ENCODE measurements at places on chromosomes 13 and 19.

DNA sequence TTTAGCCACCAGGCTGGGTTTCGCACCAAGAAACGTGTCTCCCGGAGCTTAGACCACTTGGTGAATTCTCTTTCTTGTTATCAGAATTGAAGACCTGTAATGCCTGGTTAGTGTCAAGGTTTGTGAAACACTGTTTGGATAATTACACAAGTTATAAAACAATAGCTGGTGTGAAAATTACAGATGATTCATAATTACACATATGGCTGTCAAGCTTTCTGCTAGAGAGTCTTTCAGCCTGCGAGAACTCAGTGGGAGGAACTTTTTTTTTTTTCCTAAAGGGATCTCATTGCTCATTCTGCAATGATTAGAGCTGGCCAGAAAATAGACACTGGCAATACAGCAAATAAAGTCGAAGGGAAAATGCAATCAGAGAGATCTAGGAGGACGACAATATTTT is 13.4 kb upstream of the KLK4 start:
- DNase-seq = no peak

DNA sequence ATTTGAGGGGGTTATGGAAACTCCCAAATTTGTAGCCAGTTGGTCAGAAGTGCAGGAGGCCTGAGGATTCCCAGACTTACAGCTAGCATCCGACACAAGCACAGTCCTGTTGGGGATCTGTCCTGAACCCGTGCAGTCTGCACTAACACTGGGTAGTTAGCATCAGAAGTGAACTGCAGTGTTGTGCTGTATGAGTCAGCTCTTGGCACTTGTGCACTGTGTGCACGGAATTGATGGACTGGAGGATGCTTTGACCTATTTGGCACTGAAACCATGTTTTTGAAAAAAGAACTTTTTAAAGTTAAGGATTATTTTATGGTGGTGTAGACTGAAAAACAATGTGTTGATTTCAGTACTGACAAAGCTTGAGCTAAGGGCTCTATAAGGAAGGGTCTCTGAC is 279.0 kb downstream of the NHLRC3 start:
- DNase-seq = no peak

DNA sequence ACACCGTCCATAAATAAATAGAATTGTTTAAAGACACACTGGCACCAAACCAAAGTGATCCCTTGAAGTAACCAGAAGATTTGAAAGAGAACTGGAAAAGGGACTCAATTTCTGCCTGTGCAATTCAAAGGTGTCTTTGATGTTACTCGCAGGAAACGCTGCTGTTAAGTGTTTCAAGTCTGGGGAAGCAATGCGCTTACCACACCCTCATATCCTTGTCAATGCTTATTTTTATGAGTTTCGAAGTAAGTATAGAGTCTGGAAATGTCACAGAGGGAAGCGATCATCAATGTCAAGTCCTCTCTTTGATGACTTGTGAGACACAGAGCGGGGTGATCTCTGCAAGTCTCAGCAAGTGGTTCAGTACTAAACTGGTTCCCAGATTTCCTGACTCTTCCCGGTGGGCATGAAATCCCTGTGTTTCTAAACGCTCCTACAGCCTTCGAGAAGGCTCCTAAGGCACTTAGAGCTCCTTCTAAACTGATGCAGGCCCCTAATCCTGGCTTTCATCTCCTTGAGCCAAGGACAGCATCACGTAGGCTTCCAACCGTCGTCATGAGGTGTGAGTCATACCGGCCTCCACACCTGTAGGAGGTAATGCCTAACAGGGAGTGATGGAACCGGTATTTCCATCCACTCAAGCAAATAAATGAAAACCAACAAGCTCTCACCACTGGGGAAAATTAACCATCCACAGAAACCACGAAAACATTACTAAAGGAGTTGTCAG is 22.8 kb downstream of the SYDE1 start:
- no peak for DNase-seq

DNA sequence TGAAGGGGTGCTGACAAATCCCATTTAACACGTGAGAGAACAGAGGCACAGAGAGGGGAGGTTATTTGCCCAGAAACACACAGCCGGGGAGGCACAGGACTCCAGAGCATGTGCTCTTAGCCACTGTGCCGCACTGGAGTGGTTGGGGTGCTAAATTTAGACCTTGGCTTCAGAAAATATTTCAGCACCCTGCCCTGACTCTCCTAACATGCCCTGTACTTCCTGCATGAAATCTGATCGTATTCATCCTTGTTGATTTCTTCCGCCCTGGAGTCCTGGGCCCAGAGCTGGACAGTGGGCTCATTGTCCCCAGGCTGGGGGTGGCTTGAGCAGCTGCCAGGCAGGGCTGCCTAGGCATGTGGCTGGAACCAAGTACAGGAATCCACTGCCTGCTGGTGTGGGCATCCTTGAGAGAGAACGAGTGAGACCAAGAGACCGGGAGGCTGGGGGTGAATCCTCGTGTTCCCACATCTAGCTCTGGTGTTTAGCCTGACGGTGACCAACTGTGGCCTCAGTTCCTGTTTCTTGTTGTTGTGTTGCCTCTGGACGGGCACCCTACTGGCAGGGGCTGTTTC is 5.3 kb downstream of the SLC27A1 start:
- peak; percentile 71 for DNase-seq

DNA sequence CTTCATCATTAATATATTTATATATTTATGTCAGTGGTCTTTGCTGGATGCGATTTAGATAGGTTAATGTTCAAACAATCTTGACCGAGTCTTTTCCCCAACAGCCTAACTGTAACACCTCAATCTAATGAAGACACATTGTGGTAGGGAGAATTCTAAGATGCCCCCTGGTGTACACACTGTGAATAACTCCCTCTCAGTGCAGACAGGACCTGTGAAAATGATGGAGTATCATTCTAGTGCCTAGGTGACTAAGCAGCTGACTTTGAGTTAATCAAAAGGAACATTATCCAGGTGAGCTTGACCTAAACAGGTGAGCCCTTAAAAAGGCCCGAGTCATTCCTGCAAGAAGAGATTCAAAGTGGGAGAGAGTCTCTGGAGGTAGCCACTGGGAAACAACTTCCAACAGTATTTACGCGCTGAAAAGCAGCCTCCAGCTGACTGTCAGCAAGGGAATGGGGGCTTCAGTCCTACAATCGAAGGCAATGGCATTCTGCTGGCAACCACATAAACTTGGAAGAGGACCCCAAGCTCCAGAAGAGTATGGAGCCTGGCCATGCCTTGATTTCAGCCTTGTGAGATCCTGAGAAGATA is 28.0 kb upstream of the KBTBD7 start:
- DNase-seq = peak; percentile 59

DNA sequence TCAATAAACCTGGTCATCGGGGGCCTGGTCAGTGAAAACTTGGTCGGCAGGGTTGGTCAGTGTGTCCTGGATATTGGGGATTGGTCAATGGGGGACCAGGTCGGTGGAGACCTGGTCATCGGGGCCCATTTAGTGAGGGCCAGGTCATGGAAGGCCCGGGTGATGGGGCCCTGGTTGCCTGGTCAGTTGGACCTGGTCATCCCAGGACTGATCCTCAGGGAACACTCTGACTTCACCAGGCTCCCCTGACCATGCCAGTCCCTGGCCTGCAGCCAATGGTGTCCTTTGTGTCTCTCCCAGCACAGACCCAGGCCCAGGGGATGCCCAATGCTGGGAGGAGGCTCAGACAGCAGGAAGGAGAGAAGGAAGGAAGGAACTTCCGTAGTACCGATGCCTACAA is 42.1 kb upstream of the TPM4 start:
- no peak for DNase-seq

- DNase-seq = no peak
These were observed 3.7 kb downstream of the PLEKHF1 start for GRCh38 chr19:29668746-29669609.

DNA sequence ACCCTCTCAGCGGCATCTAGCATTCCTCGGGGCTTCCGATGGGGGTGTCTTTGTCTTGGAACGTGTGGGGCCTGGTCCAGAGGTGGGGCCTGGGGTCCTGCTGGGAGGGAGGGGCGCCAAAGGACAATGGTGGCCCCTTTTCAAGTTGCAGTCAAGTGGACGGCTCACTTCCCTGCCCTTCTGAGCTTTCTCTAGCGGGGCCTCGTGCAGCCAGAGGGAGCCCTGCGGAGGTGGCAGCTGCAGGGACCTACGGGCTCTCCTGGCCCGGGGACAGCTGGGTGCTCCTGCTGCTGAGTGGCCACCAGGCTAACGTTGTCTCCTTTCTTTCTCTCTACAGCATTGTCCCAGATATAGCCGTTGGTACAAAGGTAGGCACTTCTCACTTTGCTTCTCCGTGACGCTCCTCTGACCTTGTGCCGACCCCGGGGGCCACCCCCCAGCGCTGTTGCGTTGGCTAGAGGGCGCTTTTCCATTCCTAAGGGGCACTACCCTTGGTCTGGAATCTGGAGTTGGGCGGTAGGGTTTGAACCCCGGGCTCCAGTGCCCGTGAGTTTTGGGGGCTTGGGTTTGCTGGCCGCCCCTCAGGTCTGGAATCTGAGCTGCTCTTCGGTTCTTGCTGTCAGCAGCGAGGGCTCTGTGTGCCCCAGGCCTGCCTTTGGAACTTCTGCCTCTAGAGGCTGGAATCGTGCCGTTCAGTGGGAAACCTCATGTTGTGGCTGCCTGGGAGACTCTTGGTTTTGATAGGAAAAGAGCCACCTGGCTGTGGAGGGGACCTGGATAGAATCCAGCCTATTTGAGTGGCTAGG is 2.0 kb downstream of the PTBP1 start:
- DNase-seq = no peak

DNA sequence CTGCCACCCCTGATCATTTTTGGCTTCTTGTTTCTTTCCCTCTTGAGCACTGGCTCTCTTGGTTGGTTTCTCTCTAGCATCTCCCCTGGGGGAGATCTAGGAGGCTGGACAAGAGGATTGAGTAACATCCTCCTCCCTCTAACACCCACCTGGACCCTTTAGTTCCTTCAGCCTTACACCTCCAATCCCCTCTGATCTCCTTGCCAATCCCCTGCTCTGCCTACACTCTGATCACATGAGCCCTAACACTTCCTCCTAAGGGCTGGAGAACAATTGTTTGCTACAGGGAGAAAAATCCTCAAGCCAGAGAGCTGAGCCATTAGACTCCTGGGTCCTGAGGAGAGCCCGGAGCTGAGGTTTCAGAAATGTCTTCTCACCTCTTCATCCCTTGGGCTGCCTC is 65.9 kb upstream of the ADGRL1 start:
- no peak for DNase-seq

- no peak for DNase-seq
These were observed 7.0 kb upstream of the TEX26 start for GRCh38 chr13:30925429-30925828.

DNA sequence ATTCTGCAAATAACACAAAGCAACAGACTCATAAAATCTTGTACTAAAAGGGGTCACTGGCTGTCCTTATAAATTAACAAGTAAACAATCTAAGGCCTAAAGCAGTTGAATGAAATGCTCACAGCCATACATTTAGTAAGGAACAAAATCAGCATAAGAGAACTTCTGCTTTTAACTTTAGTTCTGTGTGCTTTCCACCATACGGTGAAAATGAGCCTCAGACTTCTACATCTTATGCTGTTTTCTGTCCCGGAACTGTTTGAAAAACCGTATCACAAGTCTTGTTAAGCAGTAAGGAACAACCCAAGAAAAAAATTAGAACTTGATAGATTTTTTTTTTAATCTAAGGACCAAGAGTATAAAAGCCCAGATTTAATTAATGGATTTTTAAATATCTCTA is 549.1 kb upstream of the MIR17HG start:
- no peak for DNase-seq

DNA sequence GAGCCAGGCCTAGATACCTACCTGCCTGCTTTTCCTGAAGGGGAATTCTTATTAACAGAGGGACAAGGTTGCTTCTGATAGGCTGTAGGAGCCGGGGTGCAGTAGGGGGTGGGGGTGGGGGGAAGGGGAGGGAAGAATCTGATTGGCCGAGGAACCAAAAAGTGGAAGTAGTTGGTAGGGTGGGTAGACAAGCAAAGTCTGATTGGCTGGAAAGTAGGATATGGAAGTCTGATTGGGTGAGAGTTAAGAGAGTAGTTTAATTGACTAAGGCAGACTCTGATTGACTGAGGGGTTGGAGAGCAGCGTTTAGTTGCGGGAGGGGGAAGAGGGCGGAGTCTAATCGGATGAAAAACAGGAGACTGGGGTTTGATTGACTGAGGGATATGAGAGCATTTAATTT is 9.4 kb upstream of the CYP4F22 start:
- no peak for DNase-seq

DNA sequence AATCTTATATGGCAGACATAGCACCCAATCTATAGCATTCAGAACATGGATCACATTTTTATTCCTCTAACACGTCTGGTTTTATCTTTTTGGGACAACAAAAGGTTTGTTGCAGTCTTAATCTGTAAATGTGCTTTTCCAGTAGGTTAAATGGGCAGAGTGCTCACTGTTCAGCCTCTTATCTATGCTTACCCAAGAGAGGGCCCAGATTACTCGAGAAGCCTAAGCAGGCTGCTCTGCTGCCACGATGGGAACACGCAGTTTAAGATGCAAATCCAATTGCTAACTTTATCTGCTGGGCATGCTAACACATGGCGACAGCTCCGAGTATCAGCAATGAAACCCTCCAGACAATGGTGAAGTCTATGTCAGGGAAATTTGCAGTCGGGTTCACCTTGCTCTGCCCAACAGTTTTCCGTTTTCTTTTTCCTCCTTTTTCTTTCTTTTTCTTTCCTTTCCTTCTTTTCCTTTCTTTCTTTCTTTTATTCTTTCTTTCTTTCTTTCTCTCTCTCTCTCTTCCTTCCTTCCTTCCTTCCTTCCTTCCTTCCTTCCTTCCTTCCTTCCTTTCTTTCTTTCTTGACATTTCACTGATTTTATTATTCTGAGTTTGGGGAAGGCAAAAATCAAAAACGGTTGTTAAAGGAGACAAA is 115.3 kb downstream of the RBM26 start:
- DNase-seq = peak; percentile 11

GRCh38 chr19:5952193-5953029 is 25.5 kb downstream of the RANBP3 start:
- DNase-seq = no peak

DNA sequence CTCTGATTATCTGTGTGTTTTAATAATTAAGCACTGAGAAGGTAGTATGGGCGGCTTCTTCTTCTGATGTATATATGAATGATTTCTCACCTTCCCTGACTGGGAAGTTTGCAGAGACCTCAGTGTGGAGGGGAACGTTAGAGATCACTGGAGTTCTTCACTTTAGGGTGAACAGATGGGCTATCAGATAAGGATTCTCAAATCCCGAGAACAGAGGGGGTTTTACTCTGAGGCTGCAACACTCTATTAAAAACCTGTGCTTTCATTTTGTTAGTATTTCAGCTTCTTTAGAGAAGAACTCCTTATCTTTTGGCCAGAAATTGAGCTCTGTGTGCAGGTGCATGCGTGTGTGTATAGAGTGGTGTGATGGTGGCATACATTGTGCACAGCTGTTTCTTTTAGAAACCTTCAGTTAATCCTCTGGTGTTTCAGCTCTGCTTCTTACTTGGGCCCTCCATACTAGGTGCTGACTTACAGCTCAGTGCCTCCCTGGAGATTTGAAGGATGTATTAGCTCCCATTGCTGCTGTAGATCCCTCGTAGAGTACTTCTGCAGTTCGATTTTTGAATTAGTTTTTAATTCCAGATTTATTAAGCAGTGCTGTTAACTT is 45.3 kb upstream of the PCDH9 start:
- DNase-seq = no peak

DNA sequence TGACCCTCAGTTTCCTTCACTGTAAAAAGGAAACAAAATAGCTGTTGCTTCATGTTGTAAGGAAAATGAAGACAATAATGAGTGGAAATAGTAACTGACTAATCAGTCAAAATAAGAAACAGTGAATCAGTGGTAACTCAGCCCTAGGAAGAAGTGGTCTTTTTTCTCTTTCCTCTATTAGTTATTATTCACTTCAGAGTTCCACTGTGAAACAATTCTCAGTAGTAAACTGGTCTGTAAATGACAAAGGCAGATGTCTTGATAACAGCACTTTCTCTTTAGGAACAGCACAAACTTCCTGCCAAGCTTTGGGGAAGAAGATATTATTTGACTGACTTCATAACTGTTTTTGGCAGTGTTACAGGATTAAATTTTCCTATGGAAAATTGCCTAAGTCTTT is 600.5 kb upstream of the KLHL1 start:
- no peak for DNase-seq
